IPS DF 6.9 (cell line): ENCODE measurements at places on chromosomes 2 and 18.

GRCh38 chr2:195818526-195818925 is 161.5 kb downstream of the SLC39A10 start:
- no peak for DNase-seq

DNA sequence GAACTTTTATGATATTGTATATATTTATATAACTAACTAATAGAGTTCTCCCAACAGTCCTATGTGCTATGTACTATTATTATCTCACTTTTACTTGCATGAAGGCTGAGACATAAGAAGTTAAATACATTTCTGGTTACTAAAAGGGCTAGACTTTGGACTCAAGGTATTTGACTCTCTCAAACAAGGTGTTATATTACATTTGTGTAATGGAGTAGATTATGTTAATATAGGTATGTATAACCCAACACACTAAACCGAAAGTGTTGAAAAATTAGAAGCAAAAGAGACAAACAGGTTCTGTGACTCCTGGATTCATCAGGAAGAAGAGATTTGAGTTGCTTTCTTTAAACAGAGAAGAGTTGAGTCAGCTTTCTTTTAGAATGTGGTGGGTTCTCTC is 733.6 kb upstream of the ZEB2 start:
- no peak for DNase-seq

DNA sequence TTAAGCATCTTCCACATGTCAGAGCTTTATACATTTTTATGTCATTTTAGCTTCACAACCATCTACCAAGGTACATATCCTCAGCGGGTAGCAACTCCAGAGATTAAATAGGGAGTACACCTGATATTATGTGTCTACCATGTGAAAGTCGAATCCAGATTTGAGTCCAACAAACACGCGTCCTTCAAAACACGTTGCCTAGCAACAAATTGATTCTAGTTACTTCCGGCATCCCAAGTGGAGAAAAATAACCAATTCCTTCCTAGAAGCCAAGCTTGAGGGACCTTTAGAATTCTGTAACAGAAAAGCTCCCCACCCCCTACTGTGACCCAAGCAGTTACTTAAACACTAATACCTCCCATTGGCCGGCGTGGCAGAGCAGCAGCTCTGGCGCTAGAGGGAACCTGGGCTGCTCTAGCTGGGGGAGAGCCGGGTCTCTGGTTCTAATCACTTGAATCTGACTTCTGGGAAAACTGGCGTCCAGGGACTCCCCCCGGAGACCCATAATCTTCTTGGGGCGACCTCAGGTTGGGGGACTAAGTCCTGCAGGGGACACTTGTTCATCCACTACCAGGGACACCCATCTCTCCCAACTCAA is at the start of gene ERICH2:
Gene ERICH2 (plus strand): TSS at position 371 of the 598 bp plus-strand sequence. CDS start 304 bp downstream, outside the sequence.
- DNase-seq: peak; percentile 37

- DNase-seq: no peak
Observed at GRCh38 chr2:174125090-174125489, 123.2 kb downstream of the OLA1 start.

GRCh38 chr2:45605116-45605515 is 6.0 kb downstream of the SRBD1 start:
- no peak for DNase-seq

- DNase-seq: no peak
Observed at GRCh38 chr2:231707625-231707926, 749 bp upstream of the PTMA start.

- no peak for DNase-seq
Observed at GRCh38 chr2:73269686-73270465, 14.4 kb downstream of the FBXO41 start.

- DNase-seq: no peak
Observed at GRCh38 chr2:24259316-24259715, 84.5 kb downstream of the FAM228A start.

GRCh38 chr2:108616318-108616717 is 82.0 kb downstream of the LIMS1 start:
- no peak for DNase-seq

GRCh38 chr2:65300761-65301711 is 73.4 kb downstream of the ACTR2 start:
- DNase-seq: no peak

- DNase-seq: no peak
Observed at GRCh38 chr18:58235001-58235436, 191.0 kb downstream of the NEDD4L start.

GRCh38 chr18:31648966-31649429 is 35.4 kb downstream of the B4GALT6 start:
- no peak for DNase-seq

DNA sequence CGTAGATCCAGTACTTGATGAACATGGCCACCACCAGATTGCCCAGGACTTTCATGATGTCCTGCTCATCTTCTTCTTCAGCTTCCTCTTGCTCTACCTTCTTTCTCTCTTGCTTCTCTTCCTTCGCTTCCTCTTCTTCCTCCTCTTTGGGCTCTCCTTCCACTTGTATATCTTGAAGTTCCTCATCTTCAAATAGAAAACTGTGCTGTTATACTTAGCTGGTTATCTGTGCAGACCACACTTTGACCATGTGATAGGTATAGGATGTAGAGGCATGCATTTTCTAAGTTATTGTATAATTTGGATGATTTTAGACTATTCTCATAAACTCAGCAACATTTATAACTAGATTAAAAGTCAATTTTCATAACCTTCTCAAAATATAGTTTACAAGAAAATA is 263.4 kb downstream of the NAPG start:
- no peak for DNase-seq

DNA sequence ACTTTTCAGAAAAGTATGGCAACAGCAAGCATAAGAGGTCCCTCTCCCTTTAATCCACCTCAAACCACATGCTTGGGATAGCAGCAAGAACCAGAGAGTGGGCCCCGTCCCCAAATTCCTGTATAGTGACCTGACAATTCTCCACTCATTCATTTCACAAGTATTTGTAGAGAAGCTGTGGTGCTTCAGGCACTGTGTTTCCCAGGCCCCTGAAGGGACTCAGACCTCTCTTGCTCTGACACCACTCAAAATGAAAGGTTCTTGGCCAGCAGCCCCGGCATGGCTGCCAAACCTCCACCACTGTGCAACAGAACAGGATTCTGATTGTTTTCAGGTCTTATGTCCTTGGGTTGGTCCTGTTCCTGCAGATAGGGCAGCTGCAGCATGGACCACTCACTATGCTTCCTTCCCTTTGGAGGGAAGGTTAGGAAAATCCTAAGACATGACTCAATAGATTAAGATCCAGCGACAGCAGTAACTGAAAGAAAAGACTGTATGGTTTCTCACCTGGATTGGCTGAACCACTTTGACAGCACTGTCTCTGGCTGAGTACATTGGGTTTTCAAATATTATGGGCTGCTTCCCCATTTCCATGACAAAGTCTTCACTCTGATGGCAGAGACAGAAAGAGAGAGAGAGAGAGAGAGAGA is 67.6 kb downstream of the DHRS9 start:
- DNase-seq: no peak

DNA sequence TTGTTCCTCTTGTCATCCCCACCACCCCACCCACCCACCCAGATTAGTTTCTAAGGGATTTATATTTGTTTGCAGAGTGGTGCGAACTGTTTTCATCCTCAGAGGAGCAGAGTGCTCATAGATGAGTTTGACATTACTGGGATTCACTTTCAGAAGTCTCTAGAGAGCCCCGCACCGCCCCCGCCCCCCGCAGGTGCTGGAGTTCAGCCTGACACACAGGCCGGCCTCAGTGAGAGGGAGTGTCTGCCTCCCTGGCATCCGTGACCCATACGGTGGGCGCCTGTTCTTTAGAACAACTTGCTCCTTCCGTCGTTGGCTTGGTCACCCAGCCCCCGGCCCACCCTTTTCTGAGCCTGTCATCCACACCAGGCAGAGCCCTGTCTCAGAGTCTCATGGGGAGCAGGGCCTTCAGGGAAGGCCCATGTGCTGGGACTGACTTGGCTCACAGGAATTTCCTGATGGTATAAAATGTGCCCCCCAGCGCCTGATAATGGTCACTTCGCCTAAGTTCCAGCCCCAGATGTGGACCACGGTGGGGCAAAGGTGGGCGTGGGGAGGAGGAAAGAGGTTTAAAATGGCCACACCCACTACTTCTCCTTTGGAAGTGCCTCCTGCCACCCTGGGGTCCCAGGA is 44.3 kb downstream of the HPCAL1 start:
- no peak for DNase-seq

- DNase-seq: no peak
Observed at GRCh38 chr18:74114116-74114515, 33.5 kb downstream of the FBXO15 start.

DNA sequence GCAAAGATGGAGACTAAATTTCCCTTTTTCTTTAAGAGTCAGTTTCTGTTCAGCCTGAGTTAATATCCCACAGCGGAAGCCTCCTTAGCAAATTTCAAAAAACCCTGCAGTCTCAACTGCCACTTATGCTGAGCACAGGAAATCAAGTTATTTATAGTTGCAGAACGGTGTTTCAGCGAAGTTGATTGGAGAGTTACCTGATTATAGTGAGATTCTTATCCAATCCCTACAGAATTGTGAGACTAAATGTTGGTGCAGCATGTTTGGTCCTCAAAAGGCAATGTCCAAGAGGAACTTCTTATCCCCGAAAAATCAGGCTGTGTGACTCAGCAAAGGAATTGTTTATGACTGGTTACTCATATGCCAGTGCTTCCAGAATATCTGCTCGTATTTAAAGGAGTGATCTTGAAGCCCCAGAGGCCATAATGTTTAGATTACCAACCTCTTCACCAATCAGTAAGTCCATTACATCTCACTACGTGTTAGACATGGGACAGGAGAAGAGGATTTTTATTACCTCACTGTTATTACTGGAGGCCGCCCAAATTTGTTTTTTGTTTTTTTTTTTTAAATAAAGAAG is 67.9 kb downstream of the LRRFIP1 start:
- DNase-seq: no peak

DNA sequence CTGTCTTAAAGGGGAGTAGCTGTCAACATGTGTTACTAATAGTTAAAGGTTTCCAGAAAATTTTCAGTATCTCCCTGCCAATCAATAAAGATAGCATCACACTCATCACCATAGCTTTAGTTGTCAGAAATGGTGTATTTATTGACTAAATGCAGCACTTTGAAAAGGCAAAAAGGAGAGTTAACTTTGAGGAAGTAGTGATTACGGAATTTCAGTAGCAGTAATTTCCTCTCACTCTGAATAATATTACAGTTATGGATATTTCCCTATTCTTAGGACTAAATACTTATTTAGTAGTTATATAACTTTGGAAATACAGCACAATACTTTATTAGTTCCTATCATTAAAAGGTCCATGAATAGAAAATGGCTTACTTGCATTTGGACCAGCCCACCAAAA is 250.5 kb downstream of the CAMKMT start:
- DNase-seq: no peak

GRCh38 chr2:203948733-203949132 is 12.2 kb downstream of the ICOS start:
- no peak for DNase-seq

DNA sequence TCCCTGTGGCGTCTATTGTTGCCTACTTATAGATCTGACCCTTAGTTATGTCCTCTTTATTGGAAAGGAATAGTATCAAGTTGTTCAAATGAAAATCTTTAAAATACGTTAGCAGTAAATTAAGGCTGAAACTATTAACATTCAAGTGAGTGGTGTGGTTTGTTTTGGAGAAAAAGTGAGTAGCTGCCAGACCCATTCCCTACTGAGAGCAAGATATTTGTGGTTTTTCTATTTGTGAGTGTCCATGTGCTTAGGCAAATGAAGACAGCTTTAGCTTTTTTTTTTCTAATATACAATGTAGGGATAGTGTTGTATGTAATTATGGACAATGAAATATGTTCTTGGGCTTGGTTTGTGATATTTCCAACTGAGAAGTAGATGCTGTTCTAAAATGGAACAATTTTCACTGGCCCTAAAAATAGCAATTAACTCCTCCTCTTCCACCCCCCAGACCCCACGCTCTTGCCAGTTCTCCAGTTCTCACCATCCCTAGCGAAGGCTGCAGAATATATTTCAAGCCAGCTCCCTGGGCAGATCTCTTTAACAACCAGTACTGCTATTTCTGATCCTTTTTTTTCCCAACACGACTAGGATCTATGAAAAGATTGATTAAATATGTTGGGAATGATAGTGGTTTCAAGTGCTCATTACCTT is 83.1 kb downstream of the CCDC85A start:
- no peak for DNase-seq

- no peak for DNase-seq
Observed at GRCh38 chr18:74631623-74632350, 34.1 kb downstream of the ZNF407 start.

DNA sequence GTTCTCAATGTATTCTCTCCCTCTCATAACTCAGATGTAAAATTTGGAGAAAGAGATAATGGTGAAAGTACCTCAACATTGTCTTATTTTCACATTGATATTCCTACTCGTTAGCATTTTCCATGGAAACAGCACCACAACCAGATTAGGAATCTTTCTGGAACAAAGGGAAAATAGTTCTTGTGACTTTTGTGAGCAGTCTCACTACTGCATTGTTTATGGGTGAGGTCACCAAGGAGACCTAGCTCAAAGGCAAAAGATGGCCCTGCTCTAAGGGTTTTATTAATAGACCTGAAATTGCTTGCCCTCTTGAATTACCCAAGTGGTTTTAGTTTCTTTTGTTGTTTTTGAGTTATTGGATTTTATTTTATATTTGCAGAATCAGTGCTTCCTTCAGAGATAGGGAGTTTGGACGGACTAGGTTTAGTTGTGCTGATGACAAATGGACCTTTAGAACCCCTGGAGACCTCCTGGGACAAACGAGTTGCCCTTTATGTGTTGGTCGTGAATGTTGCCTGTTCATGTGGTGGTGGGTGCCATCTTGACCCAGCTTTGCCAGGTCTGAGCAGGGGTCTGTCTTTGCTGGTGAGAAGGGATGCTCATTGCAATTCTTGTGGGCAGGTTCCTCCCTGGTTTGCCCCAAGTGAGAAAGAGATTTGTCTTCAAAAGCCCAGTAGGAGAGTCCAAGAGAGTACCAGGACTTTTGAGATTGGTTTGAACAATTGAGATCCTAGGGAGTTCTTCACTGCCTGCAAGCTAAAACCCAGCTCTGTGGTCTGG is 58.1 kb downstream of the INPP4A start:
- DNase-seq: no peak

- DNase-seq: no peak
Observed at GRCh38 chr18:2572892-2573291, 1.5 kb downstream of the NDC80 start.

DNA sequence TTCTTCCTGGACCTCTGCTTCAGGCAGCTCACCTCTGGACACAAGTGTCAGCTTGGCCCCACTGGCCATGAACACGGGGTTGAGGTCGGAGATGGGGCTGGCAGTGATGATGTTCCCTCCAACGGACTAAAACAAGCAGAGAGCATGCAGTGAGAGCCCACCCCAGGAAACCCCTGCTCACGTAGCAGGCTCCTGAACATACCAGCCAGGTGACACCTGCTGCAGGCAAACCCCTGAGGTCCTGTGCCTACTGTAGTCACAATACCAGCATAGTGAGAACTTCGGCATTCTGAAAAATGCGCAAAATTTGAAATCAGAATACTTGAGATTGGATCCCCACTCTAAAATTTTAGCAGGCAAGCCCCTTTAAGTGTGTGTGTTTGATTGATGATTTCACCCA is 32.9 kb downstream of the XDH start:
- DNase-seq: no peak

DNA sequence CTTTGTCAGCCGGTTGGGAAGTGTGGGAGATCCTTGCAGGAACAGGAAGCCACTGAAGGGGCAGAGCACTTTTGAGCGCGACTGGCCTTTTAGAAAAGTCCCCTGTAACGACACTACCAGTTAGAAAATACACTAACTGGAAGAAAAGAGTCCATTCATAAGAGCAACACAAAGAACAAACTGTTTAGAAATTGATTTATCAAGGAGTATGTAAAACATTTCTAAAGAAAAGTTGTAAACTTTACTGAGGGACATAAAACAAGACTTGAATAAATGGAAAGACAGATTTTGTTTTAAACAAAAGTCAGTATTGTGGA is 29.8 kb upstream of the POMC start:
- no peak for DNase-seq

GRCh38 chr2:158154596-158154995 is 52.9 kb downstream of the UPP2 start:
- no peak for DNase-seq
